ENCODE measurements at places on chromosomes 2 and 18.

DNA sequence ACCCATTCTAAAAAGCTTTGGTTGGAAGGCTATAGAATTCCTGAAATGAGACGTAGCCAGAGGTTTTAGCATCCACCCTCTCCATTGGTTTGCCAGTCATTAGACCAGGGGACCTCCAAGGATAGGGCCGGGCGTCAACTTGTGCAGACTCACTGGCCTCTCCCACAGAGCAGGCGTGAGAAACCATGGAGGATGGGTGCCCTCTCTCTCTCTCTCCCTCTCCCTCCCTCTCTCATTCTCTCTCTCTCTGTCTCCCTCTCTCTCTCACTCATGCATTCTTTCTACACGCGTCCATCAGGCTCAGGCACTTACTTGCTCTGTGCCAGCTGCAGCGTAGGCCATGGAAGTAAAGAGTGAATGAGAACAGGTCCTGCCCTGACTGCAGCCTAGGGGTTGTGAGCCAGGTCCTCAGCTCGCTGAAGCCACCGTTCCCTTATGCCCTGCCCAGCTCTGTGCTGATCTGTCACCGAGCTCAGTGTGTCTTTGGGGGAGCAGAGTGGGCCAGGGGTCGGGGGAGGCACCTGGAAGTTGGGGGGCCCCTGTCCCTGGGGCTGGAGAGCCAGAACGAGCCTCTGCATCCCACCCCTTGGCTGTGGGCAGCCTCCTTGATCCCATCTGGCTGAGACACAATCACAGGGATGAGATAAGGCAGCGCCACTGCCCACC is 304.4 kb upstream of the HS6ST1 start:
- no peak for DNase-seq

DNA sequence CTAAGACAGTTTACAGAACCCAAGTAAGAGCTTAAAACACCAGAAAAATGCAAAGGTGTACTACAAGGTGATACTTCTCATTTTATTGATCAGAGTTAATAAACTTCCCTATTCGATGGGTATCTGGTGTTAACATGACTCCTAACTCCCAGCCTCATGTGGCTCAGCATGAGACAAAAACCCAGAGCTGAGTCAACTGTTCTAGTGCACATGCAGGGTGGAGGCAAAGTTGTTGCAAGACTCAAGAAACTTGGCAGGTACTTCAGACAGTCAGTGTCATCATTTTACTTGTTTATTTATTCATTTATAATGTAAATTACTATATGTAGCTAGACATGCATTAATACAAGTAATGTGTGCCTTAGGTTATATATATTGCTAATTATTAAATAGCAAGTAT is 216.6 kb upstream of the DSEL start:
- no peak for DNase-seq

- DNase-seq = no peak
These were observed 194.0 kb downstream of the BABAM2 start for GRCh38 chr2:28084564-28084963.

- no peak for DNase-seq
These were observed 12.3 kb downstream of the FLACC1 start for GRCh38 chr2:201344663-201345366.
